Eye (tissue), 1 donor: ENCODE measurements at places on chromosomes 1 and 21.

GRCh38 chr1:16451841-16452528 lies 11.5 kb downstream of the NECAP2 start:
- DNase-seq: no peak

- no peak for DNase-seq
Observed at GRCh38 chr1:1732381-1732780, 8.2 kb upstream of the CDK11A start.

- no peak for DNase-seq
Observed at GRCh38 chr1:43267818-43268425, 1.9 kb upstream of the TMEM125 start.

GRCh38 chr1:198680174-198680875 lies 41.5 kb downstream of the PTPRC start:
- DNase-seq: no peak

- peak; percentile 65 for DNase-seq
Observed at GRCh38 chr1:64320922-64321614, 117.6 kb downstream of the UBE2U start.

GRCh38 chr1:239126884-239127283 lies 259.5 kb upstream of the CHRM3 start:
- no peak for DNase-seq

DNA sequence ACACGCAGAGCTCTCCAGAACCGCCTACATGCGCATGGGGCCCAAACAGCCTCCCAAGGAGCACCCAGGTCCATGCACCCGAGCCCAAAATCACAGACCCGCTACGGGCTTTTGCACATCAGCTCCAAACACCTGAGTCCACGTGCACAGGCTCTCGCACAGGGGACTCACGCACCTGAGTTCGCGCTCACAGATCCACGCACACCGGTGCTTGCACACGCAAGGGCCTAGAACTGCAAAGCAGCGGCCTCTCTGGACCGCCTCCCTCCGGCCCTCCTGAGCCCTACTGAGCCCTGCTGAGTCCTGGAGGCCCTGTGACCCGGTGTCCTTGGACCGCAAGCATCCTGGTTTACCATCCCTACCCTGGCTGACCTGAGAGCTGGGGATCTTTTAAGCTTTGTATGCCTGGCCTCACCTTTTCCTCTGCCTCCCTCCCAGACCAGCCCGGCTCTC lies 8.3 kb downstream of the OLIG2 start:
- DNase-seq: no peak

- DNase-seq: no peak
Observed at GRCh38 chr1:26200413-26200812, 10.0 kb downstream of the CATSPER4 start.

DNA sequence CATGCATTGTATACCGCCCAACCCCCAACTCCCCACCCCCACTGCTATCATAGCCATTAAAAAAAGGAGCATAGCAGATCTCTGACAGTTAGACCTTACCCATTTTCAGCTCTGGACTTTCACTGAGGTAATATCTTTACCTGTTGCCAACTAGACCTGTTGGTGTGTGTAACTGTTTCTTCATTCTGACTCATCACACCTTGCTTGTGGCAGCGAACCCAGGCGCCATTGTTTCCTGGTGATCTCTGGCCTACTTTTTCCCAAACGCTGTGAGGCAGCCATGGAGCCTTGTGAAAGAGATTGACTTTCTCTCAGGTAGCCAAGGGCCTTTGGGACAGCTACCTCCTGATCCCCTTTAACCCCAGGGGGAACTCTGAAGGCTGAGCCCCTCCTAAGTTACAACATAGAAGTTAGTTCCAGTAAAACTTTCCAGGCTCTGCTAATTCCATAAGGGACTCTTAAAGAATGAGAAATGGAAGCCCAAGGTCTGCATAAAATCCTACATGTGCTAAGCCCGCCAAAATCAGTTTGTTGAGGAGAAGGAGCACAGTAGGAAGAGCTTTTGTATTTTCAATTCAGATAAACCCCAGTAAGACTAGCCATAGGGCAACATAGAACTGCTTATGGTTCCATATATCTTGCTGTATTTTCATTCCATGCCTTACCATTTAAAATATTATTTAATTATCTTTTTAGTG lies 196.1 kb upstream of the CAMK1G start:
- no peak for DNase-seq

GRCh38 chr1:20947409-20947808 lies 160.3 kb upstream of the HP1BP3 start:
- DNase-seq: no peak

DNA sequence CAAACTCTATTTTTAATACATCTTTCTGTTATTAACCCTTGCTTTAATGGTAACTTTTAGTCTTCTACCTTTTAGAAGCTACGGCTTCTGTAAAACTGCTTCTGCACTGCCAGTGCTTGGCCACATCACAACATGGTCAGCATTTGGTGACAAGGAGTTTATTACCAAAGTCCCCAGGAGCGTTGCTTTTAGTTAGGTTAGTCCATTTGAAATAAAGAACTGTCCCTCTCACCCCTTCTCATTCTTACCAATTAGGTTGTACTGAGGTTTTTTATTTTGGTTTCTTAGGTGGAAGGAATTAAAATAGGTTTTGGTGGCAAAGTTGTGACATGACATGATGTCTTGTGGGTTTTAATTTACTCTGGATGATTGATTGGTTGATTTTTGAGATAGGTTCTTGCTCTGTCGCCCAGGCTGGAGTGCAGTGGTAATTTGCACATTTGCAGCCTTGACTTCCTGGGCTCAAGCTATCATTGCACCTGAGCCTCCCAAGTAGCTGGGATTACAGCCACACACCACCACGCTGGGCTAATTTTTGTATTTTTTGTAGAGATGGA lies 39.2 kb downstream of the SPEN start:
- DNase-seq: peak; percentile 17

DNA sequence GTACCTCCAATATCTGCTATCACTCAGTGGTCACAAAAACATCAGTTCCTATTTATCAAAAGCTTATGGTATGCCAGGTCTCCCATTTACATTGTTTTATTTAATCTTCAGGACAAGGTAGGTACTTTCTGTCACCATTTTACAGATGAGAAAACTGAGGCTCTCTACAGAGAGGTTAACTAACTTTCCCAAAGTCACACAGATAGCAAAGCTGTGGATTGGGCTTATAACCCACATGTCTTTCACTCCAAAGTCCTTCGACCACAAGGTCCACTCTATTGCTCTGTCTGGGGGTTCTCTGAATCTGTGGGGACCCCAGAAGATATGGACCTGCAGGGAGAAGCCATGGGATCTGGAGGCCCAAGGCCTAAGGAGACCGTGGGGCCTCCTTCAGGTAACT lies 26.6 kb upstream of the EPS8L3 start:
- DNase-seq: no peak

DNA sequence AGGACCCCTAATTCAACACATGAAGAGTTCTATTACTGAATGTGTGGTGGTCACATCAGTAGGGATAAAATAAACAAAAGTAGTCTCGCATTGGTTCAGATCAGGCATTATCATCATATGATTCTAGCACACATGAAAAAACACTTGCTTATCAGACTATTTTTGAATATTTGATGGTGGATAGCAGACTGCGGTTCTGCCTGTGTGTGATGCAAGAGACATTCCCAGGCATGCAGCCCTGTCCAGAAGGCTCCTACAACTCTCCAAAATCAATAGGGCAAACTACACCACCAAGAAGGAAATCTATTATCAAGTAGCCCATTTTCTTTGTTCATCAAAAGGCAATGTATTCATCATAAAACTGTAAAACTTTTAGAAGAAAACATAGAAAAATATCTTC lies 304.7 kb downstream of the DUSP10 start:
- no peak for DNase-seq

DNA sequence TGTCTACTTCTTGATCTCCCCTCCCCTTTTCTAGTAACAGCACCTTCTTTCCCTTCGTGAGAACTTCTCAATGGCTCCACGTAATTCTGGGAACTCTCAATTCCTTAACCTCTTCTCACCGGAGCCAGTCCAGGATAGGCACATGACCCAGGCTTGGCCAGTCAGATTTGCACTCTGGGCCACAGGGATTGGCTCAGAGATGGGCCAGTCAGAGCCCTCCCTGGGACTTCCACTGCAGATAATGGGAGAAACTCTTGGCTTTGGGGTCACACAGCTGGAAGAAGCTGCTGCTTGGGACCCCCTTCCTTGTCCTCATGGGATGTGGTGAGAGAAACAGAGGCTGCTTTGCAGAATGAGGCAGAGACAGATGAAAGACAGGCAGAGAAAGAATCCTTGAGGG lies 302.3 kb downstream of the PTPRU start:
- DNase-seq: no peak

DNA sequence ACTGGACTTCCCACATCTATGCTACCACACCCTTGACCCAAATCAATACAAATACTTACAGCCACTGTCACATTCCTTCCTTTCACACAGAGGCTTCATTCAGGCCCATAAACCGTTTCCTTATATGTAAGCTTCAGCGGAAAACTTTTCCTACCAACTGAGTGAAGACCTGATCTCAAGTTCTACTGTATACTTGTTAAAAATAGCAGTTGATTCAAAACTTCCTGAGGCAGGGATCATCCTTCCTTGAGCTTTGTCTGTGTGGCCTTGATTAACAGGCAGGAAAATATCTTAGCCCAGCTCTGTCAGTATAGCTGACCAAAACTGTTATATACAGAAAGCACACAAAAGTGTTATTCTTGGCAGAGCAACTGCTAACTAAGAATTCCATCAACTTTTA lies 42.7 kb downstream of the DENND2C start:
- no peak for DNase-seq

DNA sequence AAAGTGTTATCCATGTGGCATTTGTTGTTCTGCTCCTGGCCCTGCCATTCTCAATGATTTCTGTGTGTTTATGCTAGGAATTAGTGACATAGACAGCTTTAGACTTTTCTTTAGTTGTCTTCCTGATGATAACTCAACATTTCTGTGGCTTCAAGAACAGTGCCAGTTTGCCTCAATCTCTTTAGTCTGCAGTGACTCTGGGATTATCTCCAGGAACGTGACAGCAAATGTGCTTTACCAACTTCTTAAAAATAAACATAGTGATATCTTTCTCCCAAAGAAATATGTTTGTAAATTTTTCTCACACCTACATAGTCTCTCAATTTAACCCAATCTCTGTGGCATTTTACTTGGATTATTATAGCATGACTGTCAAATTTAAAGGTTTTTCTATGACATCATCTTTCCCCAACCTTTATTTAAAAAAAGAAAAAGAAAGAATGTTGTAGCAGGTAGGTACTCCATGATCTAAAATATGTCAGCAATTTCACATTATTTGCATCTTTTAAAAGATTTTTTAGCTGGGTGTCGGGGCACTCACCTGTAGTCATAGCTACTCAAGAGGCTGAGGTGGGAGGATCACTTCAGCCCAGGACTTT lies 24.6 kb downstream of the RNASEL start:
- DNase-seq: no peak

- DNase-seq: no peak
Observed at GRCh38 chr1:17819129-17819802, 64.1 kb downstream of the ACTL8 start.

DNA sequence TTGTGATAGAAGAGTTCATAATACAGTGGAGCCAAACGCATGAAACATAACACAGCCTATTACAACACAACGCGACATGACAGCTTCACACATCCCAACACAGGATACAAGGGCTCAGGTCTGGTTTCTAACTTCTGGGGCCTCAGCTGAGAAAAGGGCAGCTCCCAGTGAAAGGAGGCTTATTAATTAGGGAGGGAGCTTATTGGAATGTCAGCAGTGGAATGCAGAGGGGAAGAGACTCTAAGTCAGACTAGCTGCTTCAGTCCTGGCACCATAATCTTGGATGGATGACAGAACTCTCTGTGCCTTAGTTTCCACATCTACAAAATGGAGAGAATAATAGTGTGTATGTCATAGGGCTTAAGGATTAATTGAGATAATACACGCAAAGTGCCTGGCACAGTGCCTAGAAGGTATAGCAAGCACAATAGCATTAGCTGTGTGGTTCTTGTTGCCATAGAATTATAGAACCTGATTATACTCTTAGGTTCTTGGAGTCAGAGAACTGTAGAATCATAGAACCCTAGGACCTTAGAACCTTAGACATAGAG lies 22.7 kb upstream of the SLC2A1 start:
- DNase-seq: peak; percentile 62

DNA sequence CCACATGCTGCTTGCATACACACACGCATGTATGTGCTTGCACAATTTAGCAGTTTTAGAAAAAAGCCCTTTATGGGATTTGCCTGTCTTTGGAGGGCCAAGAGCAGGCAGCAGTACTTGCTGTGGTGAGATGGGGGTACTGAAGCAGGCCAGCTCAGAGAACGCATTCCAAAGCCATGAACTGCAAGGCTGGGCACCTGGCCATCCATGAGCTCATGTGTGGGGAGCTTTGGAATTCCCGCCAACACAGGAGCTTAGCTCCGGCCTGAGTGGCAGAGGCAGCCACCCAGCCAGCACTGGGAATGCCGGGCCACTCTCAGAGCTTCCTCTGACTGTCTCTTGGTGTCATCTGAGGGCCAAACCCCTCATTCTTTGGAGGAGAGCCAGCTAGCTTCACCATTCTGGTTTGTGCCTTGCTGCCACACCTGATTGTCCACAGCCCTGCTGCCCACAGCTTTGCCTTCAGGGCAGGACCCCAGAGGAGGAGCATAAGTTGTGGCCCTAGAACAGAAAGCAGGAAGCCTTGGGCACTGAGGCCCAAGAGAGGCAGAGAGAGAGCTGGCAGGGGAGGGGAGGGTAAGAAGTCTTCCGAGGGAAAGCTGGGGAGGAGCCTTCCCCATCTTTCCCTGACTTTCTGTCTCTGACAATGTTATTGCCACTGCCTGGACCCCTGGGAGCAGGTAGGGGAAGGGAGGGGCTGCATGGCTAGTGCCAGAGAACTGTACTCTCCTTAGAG lies 92.1 kb upstream of the POU3F1 start:
- DNase-seq: peak; percentile 89

GRCh38 chr1:66265796-66266195 lies 268.2 kb upstream of the SGIP1 start:
- DNase-seq: no peak

GRCh38 chr1:229027158-229027557 lies 243.8 kb upstream of the RAB4A start:
- peak; percentile 21 for DNase-seq
